RCC 7860 (cell line): ENCODE measurements at places on chromosomes 3 and 15.

- DNase-seq = no peak
Measured at GRCh38 chr3:149085828-149086231, 503 bp downstream of the HLTF start.

- no peak for DNase-seq
Measured at GRCh38 chr3:112304611-112305010, 10.6 kb upstream of the SLC9C1 start.

DNA sequence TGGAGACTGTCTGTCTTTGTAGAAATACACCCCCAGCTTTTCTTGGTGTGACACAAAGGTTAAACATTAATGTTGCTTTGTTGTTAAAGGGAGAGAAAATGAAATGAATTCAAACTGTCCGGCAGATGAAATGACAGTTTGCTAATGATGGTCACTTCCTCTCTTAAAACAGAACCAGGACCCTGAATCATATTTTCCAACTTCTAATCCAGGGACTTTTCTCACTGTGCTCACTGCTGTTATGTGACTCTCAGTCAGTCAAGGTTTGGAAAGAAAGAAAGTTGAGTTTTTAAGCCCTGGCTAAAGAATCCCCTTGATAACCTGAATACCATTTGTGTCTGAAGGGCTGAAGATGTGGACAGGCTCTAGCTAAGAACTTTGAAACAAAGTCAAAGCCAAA is 215.8 kb downstream of the AGBL1 start:
- DNase-seq = no peak

GRCh38 chr15:61411902-61412510 is 182.9 kb upstream of the RORA start:
- DNase-seq = no peak

DNA sequence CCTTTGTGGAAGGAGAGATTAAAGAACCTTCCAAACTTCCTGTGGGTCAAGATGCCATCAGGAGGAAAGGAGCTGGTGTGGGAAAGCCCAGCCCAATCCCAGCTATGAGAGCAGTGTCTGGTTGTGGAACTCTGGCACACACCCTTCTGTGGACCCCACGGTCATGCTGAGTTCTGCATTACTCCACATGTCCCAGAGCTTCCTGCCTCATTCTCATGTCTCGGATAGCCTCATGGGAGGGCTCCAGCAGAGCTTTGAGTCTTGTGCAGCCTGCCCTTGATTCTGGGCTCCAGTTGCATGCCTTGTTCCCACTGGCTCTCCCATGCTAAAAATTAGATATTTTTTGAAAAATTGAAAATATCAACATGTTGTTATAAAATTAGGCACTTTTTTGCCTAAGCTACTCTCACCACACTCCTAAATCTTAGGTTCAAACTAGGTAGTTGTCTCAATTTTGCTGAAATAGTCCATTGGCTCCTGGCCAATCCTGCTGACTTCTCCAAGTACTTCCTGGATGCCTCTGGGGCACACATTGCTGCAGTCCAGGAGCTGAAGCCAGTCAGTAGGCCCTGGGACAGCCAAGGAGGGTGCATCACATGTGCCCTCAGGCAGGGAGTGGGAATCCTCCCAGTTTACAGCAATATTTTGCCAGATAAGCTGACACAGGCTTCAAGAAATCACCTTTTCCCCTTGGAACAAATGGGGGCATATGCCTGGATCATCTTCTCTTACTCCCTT is 144.3 kb downstream of the EEFSEC start:
- DNase-seq = no peak

- no peak for DNase-seq
Measured at GRCh38 chr3:25349828-25350724, 78.0 kb upstream of the RARB start.

DNA sequence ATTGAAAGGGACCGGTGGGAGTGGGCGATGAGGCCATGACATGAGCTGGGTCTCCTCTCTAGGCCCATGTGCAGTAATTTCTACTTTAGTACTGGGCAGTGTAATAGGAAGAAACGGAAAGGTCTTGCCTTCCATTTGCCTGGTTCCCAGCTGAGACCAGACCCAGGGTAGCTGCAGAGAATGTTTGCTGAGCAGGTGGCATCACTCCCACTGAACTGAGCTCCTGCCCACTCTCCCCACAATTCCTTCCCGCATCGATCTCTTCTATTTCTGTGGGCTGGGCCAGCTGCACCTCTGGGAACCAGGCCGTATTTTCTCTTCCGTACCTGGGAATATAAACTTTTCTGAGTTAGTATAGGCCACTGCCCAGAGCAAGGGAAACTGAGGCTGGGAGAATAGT is 15.8 kb downstream of the ESYT3 start:
- no peak for DNase-seq

DNA sequence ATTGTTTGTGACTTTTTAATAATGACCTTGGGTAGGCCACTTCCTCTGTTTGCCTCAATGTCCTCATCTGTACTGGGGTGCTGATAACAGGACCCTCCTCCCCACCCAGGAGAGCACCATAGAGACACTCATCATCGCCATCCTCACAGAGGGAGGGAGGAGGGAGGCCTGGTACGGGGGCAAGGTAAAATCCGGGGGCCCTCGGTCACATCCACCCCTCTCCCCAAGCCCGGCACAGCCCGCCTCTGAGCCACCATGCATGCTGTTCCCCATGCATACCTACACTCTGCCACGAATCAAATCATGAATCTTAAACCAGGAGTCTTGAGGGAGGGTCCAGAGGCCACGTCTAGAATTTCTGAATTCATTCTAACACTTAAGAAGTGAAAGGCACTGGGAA is 74.9 kb upstream of the IQSEC1 start:
- DNase-seq = no peak

DNA sequence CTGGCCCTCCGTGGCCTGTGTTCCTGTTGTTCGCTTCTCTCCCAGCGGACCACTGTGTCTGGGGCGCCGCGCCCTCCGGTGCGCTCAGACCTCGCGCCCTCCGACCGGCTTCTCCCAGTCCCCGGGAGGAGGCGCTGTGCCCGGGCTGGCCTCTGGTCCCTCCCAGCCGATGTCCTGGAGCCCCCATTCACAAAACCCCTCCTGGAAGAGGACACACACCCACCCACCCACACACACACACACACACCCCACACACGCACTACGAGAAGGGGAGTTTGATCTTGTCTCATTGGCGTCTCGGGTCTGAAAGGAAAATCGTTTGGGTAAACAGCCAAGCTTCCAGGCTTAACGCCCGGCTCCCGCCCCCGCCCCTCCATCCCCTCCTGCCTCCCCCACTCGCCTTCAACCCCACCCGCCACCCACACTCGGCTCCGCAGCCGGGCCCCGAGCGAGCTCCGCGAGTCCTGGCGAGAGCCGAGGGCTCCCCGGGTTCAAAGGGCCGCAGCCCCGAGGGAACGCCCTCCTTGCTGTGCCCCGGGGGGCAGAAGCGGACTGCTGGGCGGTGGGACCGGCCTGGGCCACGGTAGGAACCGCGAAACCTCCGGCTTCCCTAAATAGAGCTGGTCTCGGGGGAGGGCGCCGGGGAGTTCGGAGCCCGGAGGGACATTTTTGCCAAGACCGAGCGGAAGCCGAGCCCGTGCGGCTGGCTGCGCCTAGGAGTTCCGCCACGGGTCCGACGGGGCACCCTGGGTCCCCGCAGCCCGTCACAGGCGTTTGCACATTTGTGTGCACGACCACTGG is 23.6 kb downstream of the NR2F2 start:
- no peak for DNase-seq

DNA sequence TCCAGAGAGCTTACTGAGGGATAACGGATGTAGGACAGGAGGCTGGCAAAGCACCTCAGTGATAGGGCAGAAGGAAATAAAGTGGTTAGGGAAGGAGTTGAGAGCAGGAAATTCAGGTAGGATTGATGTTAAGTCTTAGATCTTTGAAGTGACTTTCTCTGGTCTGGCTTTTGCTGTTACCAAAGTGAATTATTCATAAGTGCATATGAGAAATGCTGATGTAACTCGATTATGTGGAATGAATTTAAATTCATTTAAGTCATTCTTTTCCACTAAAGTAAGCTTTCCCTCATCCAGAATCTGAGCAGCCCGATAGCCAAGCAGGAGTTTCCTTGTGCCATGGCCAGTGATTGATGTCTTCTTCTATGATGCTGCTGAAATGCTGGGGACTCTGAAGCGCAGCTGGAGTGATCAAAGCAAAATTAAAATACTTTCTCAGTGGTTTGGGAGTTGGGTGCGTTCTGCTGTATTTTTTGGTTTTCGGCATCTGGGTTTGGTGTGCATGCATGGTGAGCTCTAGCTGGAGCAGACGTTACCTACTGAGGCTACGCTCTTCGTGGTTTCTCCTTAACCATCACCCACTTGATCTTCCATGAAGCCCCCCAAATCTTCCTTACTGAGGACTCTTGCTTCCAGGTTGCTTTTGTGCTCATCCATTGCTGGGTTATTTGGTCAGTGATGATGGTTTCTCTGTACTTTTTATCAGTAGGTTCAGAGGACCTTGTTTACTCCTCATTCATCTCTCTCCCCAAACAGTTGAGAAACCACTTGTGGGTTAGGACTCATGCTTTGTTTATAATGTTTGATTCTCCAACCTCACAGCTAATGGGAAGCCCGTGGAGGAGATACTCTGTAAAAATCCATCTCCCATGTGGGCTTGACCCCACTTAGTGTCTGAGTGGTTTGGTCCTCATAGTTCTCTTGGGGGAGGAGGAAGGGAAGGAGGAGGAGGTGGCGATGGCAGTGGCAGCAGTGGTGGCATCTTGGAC is 72.5 kb downstream of the IGF1R start:
- DNase-seq = no peak

DNA sequence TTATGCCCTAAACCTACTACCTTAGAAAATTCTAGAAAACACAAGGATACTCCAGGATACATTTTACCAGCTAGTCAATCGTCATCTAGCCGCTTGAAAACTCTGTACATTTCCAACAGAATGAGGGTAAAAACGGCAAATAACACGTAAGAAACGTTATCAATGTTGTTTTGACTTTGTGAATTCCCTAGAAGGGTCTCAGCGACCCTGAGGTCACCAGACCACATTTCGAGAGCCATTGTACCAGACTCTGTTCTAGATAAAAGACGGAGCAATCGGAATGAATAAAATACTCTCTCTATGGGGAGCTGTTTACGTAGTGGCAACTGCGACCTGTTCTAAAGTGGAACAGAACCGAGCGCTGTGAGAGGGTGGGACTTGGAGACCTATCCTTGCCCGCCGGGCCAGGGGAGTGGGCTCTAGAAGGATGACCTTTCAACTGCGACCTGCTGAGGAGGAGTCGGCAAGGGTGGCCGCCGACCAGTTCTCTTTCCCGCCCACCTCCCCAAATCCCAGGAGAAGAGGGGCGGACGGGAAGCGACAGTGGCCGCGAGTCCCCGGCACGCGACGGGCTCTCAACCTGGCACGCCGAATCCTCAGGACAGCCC is 778 bp upstream of the AP4E1 start:
- DNase-seq = no peak

GRCh38 chr15:89504166-89504565 is 7.8 kb upstream of the RHCG start:
- no peak for DNase-seq

DNA sequence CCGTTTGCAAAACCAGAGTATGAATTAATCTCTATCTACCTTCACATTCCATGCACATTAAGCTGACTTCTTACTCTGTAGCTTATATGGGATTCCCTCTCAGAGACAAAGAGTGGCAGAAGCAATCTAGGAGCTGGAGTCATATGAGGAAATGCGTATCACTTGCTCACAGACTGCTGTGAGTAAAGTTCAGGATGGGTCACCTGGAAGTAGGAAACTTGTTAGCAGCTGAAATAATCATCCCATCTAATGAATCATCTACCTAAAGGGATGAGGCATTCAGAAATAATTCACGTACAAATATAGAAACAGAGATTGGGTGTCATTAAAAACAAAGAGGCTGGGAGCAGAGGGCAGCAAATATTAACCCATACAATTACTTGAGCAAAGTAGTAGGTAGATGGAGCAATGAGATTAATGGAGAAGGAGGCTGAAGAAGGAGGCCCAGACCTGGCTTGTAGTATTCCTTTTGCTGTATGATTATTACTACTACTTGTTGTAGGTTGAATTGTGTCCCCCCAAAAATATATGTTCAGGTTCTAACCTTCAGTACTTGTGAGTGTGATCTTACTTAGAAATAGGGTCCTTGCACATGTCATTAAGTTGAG is 866.3 kb downstream of the ROBO2 start:
- DNase-seq = peak; percentile 75
